ENCODE measurements at places on chromosomes 1 and 21.

- no peak for DNase-seq
Observed at GRCh38 chr1:23774174-23774880, 3.9 kb upstream of the PITHD1 start.

- no peak for DNase-seq
Observed at GRCh38 chr1:157415661-157416060, 136.7 kb downstream of the FCRL5 start.

DNA sequence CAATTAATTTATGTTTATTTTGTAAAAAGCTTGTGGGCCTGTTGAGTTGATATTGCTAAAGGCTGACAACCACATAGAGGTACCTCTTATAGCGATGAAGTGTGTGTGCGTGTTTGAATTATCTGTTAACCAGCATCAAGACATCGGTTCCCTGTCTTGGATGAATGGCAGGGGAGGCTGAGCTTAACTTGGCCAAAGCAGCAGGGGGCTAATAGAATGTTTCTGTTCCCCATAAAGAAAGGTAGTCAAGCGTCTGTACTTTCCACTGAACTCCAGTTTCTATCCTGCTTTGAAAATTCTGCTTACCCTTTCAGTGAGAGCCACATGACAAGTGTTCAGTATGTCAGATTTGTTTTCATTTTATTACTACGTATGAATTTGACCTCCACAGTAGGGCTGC, 63.0 kb downstream of the ROR1 start:
- no peak for DNase-seq

- DNase-seq = peak; percentile 99
Observed at GRCh38 chr1:145858901-145859490, at the start of gene PIAS3. Gene PIAS3, minus strand, starts transcription at chr1:145859081. Its CDS starts 91 bp downstream, at chr1:145858990.

GRCh38 chr1:221886743-221887414, 145.0 kb upstream of the DUSP10 start:
- DNase-seq = no peak

GRCh38 chr1:6869545-6869944, 84.3 kb downstream of the CAMTA1 start:
- DNase-seq = peak; percentile 56

DNA sequence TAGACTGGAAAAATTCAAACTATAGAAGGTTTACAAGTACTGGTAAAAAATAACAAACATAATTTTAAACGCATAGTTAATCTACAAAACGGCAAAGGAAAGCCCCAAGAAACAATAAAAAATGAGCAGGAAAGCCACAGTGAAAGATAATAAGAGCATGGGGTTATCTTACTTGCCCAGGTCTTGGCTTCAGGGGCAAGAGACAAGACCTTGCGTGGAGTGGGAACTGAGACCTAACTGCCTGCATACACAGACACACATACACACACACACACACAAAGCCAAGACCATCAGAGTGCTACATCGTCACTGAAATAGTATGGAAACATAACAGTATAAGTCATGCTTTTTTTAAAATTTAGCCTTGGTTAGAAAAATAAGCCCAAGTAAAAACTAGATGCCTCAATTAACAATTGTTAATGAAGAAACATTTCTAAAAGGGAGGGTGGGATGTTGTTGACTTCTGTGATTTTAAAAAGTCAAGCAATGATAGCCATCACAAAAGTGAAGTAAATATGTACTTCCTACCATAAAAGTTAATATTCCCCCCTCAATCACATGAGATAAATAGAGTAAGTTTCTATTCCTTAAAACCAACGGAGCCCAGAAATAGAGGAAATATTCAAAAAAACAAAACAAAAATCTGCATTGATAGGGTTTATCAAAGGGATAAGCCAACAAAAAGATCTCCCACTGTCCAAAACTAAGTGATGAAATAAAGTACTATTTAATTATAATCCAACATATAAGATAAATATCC, 29.4 kb upstream of the CRP start:
- DNase-seq = no peak

GRCh38 chr21:38243732-38244406, 12.9 kb upstream of the KCNJ15 start:
- DNase-seq = no peak

DNA sequence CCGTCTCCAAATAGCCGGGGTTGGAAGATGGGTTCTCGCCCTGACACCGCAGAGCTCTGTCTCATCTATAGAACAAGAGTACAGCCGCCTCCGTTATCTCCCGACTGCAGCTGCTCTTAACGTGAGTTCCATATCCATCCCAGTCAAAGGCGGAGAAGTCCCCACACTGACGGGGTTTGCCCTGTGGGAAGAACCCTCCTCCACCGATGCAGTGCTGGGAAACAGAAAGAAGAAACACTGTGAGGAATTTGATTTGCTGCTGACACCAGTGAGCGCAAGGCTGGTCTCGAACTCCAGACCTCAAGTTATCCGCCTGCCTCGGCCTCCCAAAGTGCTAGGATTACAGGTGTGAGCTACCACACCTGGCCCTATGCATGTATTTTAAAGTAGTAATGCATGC, 9.5 kb downstream of the ITLN2 start:
- no peak for DNase-seq

GRCh38 chr21:15626031-15626430, 103.8 kb upstream of the USP25 start:
- DNase-seq = no peak

GRCh38 chr1:6762060-6762459, 23.2 kb upstream of the CAMTA1 start:
- no peak for DNase-seq

GRCh38 chr1:235648407-235648907, 1.1 kb downstream of the GNG4 start:
- DNase-seq = peak; percentile 22

All from muscle of leg (tissue), 16 donors.